ENCODE measurements at places on chromosomes 5 and 9.

DNA sequence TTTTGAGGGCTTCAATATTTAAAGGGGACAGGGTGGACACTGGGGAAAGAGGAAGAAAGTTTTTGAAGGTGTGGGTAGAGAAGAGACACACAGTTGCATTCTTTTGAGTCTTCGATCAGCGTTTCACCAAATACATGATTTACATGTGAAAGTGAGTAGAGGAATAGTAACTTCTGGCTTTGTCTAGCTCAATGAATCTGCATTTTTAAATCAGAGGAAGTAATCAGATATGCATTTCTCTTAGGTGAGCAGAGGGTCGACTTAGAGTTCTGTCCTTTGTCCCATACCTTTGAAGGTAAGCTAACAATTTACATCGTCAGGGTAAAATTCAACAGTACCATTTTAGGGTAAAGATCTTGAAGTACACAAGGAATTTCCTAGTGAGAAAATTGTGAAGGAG is 406.4 kb upstream of the ZNF462 start:
- no peak for DNase-seq

- DNase-seq: no peak
Observed at GRCh38 chr5:168836603-168837231, 257.5 kb upstream of the PANK3 start.

GRCh38 chr5:137431051-137431450 is 68.1 kb downstream of the SPOCK1 start:
- no peak for DNase-seq

GRCh38 chr5:141778206-141778605 is 96.2 kb upstream of the ARAP3 start:
- no peak for DNase-seq

- DNase-seq: no peak
Observed at GRCh38 chr5:55679556-55679955, 32.6 kb downstream of the SLC38A9 start.

DNA sequence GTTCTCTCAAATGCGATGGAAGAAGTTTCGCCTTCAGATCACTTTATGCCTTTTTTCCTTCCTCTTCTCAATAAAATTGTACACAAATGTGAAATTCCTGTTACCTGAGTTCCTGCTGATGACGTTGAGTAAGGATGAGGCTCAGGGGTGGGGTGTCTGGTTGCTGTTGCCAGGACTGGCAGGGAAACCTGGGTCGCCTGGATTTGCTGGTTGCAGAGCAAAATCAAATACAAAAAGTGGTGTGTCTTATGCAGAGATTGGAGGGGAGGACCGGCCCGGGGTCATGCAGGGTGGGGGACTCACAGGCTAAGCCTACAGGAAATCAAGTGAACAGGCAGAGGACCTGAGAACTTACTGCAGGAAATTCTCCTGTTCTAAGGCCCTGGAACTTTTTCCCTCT is 39.2 kb downstream of the ANXA2R start:
- no peak for DNase-seq

DNA sequence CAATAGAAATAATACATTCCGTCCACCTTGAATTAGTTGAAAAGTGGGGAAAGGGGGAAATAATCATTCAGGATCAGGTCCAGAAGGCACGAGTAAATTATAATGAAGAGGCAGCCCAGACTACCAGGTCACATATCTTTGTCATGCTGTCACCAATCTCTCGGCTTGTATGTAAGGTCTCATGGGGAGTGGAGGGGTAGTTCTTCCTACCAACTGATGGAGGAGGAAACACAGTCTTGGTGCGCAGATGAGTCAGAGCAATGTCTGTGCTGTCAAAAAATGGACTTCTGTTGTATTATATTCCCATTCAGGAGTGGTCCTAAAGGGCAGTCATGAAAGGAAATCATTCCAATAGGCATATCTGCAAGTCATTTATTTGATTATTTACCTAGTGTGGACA is 164.2 kb upstream of the PTGER4 start:
- DNase-seq: no peak

DNA sequence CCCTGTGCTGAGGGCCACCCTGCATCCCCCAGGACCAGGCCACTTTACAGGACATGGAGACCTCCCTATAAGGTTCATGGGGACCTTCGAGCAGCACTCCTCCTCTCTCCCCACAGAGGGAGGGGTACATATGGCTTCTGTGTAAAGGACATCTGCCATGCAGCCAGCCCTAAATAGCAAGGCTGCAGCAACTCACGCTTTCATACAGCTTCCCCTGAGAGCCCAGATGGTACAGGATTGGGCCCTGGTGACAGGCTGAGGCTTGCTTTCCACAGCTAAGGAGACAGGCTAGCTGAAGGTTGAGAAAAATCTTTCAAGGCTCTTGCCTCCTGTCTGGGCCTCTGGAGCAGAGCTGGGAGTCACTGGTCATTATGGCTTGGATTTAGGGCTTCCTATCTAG is 147.0 kb upstream of the ZNF366 start:
- DNase-seq: no peak

DNA sequence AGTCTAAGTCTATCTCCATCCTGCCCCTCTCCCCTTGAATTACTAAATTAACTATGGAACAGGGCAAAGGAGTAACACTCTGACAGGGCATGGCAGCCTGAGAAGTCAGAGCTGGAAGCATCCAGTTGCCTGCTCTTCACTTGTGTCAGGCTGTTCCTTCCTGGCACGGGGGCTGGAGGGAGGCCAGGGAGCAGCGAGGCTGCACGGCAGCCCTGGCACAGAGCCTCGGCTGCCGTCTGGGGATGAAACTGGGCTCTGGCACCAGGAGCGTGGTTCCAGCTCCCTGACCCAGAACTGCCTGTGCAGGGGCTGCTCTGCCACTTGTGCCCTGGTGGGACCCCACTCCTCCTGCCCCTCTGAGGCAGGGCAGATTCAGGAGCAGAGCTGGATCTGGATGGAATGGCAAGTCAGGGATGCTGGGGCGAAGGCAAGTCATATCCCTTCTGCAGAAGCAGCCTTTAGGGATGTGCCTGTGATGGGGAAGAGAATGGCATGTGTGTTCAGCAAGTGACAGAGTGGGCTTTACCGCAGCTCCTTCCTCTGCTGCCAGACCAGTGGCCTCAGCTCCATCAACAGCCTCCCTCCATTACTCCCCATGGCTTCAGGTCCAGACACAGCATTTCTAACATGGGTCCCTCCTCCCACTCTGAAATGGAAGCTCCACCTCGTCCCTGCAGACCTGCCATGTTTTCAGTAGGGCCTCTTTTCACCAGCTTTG is 42.2 kb upstream of the PDE8B start:
- no peak for DNase-seq

GRCh38 chr5:90367879-90368278 is 41.7 kb downstream of the CETN3 start:
- no peak for DNase-seq

- no peak for DNase-seq
Observed at GRCh38 chr5:33232731-33233505, 207.8 kb upstream of the TARS1 start.

GRCh38 chr5:68533571-68534084 is 318.1 kb downstream of the PIK3R1 start:
- no peak for DNase-seq

GRCh38 chr9:91677331-91677730 is 253.7 kb upstream of the NFIL3 start:
- no peak for DNase-seq

DNA sequence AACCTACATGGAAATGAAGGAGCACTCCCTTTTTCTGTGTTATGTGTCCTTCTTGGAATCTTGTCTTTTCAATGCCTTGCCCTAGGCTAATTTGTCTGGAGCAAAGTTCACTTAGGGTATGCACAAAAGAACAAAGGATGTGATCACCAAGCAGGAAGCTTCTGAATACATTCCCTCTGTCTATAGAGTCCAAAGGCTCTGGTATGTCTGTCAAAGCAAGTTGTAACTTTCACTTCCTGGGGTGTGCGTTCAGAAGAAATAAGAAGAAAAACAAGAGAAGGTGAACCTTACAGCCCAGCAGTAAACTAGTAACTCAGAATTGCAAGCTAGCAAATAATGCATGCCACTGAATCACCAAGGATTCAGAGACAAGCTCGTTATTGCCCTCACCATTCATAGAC is 31.7 kb upstream of the CDH6 start:
- no peak for DNase-seq

DNA sequence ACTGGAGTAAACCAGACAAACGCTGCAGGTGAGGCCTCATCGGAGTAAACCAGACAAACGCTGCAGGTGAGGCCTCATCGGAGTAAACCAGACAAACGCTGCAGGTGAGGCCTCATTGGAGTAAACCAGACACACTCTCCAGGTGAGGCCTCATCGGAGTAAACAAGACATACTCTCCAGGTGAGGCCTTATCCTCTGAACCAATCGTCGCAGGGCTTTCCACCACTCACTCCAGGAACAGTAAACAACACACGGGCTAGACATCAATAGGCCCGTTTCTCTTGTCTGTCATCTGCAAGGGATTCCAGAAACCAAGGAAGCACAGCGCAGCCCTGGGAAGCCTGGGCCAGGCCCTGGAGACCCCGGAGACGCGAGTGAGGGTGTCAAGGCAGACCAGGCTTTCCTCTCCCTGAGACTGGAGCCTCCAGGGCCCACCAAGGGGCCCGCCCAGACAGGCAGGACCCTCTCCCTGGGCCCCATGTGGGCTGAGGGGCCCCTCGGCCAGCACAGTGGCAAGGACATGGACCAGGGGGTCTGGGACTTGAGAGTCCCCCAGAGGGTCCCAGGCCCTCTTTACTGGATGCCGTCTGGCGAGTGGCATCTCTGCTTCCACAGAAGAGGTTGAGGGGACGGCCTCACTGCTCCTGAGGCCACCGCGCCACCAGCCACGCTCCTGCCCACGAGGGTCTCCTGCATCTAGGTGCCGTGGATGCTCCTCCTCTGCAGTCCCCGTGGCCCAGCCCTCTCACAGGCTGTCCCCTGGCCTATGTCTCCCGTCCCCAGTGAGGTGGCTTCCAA is 26.4 kb upstream of the NSMF start:
- DNase-seq: no peak

- DNase-seq: peak; percentile 27
Observed at GRCh38 chr5:42423285-42424165, at the start of gene GHR. GHR (plus strand) TSS chr5:42423439; CDS start chr5:42565875, 142,436 bp downstream.

GRCh38 chr5:149210968-149211490 is 60.6 kb upstream of the AFAP1L1 start:
- DNase-seq: no peak

DNA sequence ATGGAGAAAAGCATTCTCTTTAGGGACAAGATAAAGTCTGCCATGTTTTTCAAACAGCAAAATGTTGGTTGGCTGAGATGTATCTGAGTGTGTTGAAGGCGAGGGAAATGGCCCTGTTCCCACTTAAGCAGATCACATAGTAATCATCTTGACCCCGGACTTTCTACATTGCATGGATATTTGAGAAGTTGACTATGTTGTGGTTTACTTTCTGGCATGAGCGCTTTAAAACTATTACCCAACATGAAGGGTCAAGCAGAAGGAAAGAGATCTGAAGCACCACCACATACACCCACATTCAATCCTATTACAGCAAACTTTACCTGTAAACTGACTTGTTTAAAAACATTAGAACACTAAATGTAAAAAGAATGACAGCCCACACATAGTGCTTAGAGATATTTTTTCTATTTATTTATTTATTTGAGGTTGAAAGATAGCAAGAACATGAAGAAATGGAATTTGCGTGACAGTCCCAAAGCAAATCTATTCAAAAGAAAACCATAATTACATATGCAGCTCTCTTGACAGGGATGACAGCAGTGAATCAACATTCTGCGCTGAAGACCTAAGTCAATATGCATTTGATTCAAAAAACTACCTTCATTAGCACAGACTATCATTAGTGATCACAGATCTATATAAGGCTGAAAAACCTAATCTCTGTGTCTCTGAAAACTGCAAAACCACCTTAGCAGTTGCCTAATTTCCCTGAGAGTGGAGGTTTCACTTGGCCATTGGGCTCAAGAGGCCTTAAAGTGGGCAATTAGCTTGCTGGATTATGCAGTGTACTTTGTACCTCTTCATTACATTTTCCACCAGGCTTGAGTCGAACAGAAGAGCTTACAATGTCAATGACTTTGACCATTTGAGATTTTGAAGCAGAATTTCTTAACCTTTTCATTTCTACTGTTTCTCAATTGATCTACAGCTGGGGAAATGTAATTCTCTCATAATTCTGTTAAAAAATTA is 195.0 kb downstream of the PDE4D start:
- no peak for DNase-seq

DNA sequence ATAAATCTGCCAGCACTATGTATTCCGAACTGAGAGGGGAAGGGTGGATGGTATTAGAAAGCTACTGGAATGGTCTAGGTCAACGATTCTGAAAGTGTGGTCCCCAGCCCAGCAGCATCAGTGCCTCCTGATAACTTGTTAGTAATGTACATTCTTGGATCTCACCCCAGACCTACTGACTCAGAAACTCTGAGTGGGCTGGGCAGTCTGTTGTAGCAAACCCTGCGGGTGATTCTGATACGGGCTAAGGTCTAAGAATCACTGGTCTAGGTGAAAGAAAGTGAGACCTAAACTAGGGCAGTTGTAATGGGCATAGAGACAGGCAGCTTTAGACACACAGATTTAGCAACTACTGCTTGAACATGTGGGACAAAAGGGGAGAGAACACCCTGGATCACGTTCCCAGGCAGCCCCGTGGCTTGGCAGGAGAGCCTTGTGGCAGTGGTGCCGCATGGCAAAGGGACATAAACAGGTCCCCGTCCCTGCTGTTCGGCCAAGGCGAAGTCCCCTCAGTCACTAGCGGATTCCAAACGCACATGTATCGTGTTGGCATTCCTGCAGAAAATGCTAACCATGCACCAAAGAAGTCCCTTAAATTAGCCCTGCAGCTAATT is 216.3 kb downstream of the TTLL11 start:
- no peak for DNase-seq

- DNase-seq: no peak
Observed at GRCh38 chr5:173901705-173902104, 13.6 kb downstream of the CPEB4 start.

- DNase-seq: no peak
Observed at GRCh38 chr9:121952611-121953010, 140.5 kb downstream of the TTLL11 start.

GRCh38 chr5:633501-633955 is 21.4 kb downstream of the CEP72 start:
- DNase-seq: no peak

DNA sequence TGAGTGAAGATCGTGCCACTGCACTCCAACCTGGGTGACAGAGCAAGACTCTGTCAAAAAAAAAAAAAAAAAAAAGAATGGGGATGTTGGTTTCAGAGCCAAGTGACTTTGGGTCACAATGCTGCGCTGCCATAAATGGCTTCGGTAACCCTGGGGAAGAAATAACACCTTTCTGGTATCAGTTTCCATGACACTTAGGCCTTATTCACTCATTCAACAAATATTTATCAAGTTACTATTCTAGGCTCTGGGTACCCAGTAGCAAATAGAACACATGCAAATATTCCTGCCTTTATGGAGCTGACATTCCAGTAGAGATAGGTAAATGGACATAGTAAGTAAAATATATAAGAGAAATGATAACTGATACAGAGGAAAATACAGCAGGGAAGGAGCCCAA is 454.2 kb downstream of the PDE4D start:
- DNase-seq: no peak

GRCh38 chr5:82332886-82333615 is 54.9 kb upstream of the RPS23 start:
- DNase-seq: no peak

GRCh38 chr5:175561085-175561484 is 82.7 kb downstream of the SFXN1 start:
- no peak for DNase-seq
